Lower leg skin (tissue), 4 donors: ENCODE measurements at places on chromosomes 12 and 14.
A peak's percentile ranks its signal among the peaks of the same experiment; 100 is the strongest.

GRCh38 chr12:46608431-46609272 is 217.1 kb downstream of the SLC38A4 start:
- no peak for DNase-seq

DNA sequence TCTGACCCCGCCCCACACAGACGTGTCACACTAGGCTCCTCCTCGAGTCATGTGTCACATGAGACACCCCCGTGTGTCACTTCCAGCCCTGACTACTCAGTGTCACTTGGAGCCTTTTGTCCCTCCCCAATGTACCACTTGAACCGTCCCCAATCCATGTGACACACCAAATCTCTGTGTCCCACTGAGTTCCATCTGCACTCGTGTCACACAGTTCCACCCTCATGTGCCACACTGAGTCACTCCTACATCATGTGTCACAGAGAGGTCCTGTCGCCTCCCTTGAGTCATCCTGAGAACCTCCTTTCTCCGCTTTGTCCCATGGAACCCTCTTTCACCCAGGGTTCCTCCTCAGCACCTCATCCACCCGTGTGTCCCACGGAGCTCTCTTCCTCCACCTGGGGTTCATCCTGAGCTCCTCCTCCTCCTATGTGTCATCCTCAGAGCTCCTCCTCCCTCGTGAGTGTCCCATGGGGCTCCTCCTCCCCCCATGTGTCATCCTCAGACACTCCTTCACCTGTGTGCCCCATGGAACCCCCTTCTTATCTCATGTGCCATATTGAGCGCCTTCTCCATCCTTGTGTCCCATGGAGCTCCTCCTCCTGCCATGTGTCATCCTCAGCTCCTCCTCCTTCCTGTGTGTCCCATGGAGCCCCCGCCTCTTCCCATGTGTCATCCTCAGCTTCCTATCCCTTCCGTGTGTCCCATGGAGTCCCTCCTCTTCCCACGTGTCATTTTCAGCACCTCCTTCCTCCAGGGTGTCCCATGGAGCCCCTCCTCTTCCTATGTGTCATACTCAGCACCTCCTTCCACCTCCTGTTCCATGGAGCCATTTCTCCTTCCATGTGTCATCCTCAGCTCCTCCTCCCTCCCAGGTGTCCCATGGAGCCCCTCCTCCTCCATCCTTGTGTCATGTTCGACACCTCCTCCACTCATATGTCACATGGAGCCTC is 32.0 kb downstream of the RTL1 start:
- DNase-seq: peak; percentile 73

DNA sequence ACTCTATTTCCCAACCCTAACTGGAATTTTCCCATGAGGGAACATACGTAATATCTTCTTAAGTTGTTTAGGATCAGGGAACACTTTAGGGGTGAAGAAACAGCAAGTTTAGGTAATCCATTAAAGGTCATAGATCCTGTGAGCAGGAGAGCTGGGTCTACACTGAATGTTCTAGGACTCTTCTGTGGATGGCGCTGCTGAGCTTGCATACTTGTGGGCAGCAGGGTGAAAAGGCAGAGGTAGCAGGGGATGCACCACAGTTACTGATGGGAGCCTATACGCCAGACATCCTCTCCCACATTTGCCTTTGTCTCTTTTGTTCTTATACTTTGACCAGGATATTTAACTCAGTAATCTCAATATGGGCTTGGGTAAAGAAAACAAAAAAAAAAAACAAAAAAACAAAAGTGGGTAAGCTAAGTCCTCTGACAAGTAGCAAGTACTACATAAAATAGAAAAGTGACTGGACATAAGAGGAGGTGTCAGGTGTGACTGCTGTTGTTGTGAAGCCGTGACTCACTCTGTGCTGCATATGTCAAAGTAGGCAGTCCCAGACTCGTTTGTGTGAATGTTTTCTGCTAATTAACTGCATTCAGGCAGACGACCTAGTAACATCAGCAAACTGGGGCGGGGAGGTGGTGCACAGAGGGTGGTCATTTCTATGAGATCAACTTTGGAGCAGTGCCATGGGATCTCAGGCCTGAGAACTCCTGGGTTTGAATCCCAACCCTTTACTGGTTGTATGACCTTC is 31.6 kb downstream of the NEUROD4 start:
- no peak for DNase-seq

GRCh38 chr12:55696796-55697462 is 10.8 kb downstream of the ITGA7 start:
- DNase-seq: no peak

DNA sequence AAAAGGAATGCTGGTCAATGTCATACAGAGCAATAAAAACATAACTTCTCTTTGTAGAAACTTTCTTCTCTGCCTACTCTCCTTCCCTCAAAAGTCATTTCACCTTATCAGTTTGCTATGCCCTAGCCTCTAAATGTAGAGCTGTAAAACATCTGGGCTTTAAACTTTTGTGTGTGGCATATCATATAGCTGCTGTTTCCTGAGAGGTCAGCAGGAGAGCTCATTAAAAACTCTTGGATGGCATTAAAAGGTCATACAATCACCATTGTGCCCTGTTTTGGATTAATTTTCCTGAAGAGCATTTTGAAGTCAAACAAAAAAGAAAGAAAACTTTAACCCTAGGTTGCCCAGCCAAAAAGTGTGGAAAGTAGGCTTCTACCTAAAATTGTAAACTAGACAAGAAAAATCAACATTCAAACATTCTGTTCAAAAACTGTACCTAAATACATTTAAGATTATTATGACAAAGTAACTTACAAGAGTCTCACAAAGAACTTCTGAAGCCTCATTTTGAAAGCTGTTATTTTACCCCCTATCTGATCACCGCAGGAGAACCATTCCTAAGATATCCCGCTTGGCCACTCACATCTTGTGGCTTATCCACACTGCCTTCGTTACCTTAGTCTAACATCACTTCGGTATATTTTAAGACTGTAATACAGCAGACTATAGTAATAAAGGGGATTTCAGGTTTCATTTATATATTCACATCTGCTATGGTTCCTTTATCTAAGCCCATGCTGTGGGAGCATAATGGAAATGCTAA is 38.1 kb downstream of the TXNDC16 start:
- no peak for DNase-seq

- no peak for DNase-seq
Measured at GRCh38 chr12:54583726-54584125, 4.7 kb downstream of the PPP1R1A start.

- DNase-seq: no peak
Measured at GRCh38 chr14:67704484-67705089, 2.9 kb downstream of the RDH12 start.

- DNase-seq: no peak
Measured at GRCh38 chr12:93302331-93303229, 75.1 kb upstream of the NUDT4 start.

DNA sequence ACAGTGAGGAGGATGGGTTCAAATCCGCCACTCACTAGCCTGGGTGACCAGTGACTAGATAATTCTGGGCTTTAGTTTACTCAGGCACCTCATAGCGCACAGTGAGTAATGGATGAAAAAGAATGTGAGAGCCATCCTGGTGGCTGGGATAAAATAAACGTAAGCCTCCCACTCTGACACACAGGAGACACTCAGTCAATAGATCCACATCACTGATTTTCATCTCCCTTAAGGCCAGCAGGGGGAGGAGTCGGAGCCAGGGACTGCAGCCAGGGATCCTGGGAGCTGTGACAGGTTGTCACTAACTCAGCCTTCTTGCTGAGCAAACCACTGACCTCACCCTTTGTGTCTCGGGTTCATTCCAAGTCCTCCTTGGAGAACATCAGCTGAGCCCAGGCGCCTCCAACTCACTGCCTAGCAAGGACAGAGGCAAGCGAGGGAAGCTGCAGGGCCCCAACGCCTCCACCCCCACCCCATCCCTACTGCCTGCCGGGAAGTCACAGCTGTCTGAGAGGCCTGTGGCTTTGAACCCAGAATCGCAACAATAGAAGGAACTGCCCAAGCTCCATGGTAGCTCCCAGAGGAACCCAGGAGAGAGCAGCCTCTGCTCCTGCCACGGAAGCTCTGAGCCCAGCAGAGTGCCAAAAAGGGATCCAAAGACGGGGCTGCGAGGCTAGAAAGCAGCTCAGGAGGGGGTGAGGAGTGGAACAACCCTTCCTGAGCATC is 30.7 kb downstream of the PXN start:
- DNase-seq: peak; percentile 91

DNA sequence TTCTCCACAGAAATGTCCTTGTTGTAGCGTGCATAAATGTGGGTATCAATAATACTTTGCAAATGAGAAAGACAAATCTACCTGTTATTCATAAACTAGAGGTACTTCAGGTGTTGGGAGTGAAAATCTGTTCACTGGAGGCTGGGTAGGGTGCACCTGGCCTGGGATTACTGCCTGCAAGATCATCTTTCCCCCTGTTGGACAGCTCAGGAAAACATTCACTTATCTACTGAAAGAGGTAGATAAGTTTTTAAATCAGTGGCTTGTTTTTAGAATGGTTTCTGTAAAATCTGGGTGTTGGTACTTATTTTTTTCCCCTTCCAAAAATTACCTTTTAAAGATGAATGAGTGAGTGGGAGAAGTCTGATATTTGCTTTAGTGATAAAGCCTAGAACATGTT is 95.6 kb downstream of the DIP2B start:
- DNase-seq: no peak

DNA sequence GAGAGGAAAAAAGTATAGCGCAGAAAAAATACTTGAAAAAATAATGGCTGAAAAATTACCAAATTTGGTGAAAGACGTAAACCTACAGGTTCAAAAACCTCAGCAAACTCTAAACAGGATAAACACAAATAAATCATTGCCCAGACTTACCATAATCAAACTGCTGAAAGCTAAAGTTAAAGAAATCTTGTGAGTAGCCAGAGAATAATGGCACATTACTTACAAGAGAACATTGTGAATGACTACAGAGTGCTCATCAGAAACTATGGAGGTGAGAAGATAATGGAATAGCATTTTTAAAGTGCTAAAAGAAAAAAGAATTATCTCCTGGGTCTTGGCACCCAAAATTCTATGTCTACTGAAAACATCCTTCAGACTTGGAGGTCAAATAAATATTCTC is 36.0 kb downstream of the ATF1 start:
- DNase-seq: no peak

DNA sequence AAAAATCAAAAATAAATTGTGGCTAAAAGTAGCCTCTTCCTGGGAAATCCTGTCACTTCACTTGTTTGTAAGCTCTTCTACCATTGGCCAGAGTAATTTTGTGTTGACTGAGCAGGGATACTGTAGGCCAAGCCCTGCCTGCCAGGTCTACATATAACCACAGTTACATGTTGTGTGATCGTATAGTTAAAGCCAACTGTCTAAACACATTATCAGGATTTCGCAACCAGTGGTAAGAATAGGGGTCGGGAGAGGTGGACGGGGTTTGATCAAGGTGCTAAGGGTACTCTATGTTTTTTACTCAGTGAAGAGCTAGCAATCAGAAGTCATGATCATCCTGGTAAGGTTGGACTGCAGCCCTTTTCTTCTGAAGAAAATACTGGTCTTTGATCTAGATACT is 13.4 kb downstream of the ANKRD13A start:
- DNase-seq: no peak

DNA sequence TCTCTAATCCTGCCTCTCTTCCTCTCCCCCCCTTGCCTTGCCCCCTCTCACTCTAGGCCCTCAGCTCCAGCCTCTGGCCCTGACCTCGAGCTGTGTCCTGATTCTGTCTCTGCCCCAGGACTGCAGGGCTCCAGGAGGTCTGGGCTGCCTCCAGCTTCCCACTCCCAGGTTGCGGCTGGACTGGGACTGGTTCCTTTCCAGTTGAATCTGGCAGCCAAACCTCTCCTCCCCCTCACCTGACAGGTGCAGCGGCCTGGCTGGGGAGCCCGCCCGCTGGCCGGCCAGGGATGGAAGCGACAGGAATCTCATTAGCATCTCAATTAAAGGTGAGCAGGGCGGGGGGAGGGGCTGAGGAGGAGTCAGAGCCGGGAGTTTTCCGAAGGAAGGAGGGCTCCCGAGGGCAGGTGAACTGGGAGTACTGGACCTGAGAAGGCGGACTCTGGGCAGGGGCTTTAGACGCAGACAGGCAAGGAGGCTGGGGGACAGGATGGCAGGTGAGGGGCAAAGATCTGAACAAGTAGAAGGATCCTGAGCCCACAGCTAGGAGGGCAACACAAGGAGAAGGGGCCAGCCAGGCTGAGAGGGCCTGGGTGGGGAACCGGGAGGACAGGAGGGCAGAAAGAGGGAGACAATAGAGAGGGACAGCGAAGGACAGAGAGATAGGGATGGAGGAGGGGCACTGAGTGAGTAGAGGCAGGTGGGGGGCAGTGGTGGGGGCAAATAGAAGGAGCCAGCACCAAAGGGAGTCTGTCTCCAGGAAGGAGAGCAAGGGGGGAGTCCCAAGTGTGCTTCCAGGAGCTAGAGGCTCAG is at the start of gene SCNN1A:
TSS of gene SCNN1A (minus strand) at position 295 of the 810 bp plus-strand sequence. CDS start 780 bp downstream, outside the sequence.
- peak; percentile 88 for DNase-seq

DNA sequence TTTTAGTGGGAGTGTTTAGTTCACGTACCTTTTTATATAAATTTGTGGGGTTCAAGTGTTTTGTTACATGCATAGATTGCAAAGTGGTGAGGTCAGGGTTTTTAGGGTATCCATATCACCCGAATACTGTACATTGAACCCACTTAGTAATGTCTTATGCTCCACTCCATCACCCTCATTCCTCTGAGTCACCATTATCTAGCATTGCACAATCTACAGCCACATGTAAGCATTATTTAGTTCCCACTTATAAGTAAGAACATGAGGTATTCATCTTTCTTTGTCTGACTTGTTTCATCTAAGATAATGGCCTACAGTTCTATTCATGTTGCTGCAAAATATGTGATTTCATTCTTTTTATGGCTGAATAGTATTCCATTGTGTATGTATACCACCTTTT is 583.7 kb upstream of the LRFN5 start:
- DNase-seq: no peak

GRCh38 chr12:6613776-6614512 is 6.8 kb upstream of the CHD4 start:
- DNase-seq: peak; percentile 98

DNA sequence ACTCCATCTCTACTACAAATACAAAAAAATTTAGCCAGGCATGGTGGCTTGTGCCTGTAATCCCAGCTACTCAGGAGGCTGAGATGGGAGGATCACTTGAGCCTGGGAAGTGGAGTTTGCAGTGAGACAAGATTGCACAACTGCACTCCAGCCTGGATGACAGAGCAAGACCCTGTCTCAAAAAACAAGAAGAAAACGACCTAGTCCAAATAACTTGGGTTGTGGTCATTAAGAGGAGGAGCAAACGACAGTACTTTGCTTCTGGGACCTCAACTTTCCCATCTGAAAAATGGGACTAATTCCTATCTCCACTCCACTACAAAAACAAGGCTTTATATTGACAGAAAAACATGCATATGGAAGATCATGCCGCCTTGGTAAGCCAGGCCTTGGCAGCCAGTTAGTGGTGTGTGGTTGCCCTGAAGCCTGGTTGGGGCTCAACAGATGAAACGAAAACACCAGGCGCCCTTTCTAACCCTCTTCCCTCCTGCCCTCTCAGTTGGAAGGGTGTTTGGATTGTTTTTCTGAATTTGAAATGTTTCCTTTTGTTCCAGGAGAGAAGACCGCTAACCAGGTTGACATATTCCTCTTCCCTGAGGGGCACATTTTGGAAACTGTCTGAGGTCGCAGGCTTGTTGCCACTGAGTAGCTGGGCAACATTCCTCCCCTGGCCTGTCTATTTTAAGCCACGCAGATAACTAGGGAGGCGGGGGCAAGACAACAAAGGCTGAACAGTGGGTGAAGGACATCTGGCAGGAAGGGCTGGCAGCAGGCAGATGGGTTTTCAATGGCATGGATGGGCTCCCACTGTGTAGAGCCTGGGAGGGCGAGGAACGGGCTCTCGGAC is 13.7 kb upstream of the VPS37B start:
- no peak for DNase-seq

GRCh38 chr12:6966351-6966750 is 4.1 kb downstream of the PHB2 start:
- no peak for DNase-seq

GRCh38 chr14:104121142-104121541 is 17.2 kb upstream of the KIF26A start:
- no peak for DNase-seq

- DNase-seq: no peak
Measured at GRCh38 chr12:51011955-51012354, 14.2 kb downstream of the SLC11A2 start.
